ENCODE measurements at places on chromosomes 6 and 20. TPM values are rescaled to one million over a fixed set of nuclear protein-coding genes. Genes with fewer than 3 reads are reported as not detected.

- DNase-seq, result peak; percentile 87
Measured at GRCh38 chr20:62707921-62708521, 615 bp upstream of the NTSR1 start.

DNA sequence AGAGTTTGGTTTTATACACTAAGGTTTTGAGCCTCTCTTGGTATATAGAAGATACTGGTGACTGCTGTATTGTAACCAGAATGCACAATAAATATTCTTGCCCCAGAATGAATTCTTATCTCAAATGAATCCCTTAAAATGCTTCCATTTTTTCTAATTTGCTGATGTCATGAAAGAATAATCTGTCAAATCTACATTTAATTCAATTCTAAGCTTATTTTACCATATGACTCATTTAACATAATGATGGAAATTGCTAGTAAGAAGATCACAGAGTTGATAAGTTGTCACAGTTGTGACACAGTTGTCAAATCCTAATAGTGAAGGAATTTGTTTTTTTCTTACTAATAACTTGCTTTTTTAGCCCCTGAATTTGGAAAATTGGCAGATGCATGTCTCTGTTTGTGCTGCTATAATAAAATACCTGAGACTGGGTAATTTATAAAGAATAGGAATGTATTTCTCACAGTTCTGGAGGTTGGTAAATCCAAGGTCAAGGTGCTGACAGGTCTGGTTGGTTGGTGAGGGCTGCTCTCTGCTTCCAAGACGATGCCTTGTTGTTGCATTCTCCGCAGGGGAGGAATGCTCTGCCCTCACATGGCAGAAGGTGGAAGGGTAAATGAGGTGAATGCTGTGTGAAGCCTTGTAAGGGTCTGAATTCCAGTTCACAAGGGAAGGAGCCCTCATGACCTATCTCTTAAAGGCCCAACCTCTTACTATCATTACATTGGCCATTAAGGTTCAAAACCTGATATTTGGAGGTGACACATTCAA is 4.7 kb downstream of the ECT2L start:
- DNase-seq, result peak; percentile 77

- no peak for DNase-seq
Measured at GRCh38 chr20:49675368-49676151, 38.1 kb downstream of the B4GALT5 start.

DNA sequence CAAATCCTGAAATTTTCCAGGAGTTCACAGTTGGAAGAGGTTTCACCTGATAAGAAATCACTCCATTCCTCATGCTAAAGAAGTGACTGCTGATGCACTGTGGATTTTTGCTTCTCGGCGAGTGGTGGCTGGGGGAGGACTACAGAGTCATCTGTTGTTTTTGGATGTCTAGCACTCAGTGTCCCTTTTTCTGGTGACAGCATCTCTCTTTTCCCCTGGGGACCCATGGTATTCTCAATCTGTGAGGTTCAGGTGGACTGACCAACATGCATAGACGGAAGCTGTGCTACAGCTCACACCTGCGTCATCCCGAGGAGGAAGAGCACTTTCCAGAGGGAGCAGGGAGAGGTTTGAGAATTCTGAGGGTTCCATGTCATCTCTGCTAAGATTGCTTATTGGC is 42.7 kb upstream of the ZNF831 start:
- no peak for DNase-seq

- DNase-seq, result peak; percentile 98
Measured at GRCh38 chr6:85642774-85643536, at the start of gene SYNCRIP. Gene SYNCRIP, minus strand, starts transcription at chr6:85642886. Its CDS starts 1,447 bp downstream, at chr6:85641439.

- no peak for DNase-seq
Measured at GRCh38 chr6:106279179-106279578, 46.4 kb downstream of the ATG5 start.

- no peak for DNase-seq
Measured at GRCh38 chr20:57090590-57091560, 175.6 kb downstream of the BMP7 start.

CLDN20 gene
- polyA plus RNA-seq, result 0.17 TPM

Measured in GM23338 (cell line).